ENCODE measurements at places on chromosomes 2 and 18.

DNA sequence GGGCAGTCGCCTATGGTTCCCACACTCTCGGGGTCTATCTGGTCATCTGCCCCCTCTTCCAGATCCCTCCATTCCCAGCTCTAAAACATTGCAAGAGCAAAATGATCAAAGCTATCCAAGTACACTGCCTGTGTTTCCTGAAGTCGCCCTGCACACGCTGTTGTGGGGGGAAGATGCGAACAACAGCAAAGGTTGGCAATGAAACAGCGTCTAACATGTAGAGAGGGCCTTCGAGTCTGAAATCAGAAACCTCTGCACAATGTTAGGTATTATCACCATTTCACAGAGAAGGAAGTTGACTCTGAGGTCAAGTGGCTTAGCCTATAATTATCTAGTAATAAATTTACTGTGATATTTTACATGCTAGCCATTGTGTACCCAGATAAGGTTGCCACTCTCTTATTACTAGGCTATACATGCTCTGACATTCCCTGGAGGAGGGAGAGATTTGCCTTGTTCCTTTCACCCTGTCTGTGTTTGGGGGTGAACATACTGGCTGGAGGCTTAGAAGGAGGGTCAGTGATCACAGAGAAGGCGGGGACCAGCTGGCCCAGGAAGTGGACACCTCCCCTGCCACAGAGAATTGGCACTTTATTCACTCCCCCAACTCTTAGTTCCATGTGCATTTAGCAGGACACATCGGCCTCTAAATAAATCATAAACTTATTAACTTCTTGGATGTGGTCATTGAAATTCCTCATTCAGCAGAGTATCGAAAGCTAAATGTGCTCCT, 36.8 kb downstream of the KCTD1 start:
- peak; percentile 19 for DNase-seq

- no peak for DNase-seq
These were observed 184.2 kb downstream of the NEDD4L start for GRCh38 chr18:58228176-58228575.

DNA sequence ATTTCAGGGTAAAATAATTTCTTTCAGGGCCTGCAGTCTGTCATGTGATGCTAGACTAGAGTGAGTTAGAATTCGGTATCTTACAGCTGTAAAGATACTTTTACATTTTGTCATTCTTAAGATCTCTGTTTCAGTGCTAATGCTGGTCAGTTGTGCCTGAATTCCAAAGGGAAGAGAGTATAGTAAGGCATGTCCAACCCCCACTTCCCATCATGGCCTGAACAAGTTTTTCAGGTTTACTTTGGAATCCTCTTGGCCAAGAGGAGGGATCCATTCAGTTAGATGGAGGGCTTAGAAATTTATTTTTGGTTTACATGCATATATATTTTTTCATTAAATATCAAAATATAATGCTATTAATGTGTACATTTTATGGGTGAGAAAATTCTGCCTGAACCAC, 596.6 kb downstream of the XIRP2 start:
- DNase-seq: no peak

- no peak for DNase-seq
These were observed 26.9 kb upstream of the KIF5C start for GRCh38 chr2:148848146-148848545.

- DNase-seq: no peak
These were observed 679.6 kb downstream of the MBD2 start for GRCh38 chr18:53544917-53545316.

GRCh38 chr2:24708537-24709152, 84.5 kb downstream of the PTRHD1 start:
- DNase-seq: peak; percentile 22

GRCh38 chr18:75869162-75869561, 441.7 kb upstream of the SMIM21 start:
- DNase-seq: no peak

- no peak for DNase-seq
These were observed 15.0 kb upstream of the ZNF407 start for GRCh38 chr18:74582642-74583041.

DNA sequence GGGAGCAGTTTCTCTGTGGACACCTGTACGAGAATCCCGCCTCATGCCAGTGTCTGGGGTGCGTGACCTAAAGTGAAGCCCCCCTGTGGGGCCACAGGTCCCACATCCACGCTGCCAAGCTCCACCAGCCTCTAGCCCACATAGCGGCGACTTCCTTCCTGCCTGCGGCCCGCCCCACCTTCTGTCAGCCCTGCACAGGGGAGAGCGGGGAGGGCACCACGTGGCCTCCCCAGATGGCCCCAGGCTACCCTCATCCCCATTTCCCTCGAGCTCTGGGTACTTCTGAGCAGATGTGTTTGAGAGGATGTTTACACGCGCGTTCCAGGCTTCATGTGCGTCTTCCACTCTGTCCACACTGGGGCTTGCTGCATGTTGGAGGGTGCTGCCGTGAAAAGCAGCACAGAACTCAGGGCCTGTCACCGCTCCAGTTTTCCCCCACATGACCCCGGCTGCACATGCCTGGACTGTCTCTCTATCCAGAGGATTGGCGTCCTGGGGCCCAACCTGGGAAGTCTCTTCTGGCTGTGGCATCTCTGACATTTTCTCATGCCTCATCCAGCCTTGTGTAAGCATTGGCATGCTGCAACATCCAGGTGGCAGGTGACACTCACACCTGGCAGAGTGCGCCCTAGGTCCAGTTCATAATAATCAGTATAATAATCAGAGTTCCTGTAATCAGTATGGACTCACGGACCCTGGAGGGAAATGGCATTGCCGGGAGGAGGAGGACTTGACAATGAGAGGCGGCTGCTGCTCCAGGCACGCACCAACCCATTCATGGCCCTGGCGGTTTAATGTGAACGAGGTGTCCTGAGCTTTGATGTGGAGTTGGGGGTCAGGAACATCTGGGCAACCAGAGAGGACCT, 146.3 kb upstream of the TWIST2 start:
- DNase-seq: no peak

DNA sequence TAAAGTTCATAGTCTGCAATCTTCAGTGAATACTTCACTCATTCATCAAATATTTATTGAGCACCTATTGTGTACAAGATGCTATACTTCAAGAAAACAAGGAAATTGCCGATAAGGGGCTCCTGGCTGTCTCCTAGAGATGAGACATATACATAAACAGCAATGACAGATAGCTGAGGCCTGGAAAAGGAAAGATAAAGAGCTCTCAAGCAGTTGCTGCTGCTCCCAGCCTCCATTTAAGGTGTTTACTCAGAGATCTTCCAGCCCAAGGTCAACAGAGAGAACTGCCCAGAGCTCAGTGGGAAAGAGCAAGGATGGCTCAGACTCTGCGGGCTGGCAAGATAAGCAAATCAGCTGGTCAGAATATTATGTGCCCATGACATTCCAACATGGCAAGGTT, 3.3 kb upstream of the SLC14A2 start:
- DNase-seq: no peak

DNA sequence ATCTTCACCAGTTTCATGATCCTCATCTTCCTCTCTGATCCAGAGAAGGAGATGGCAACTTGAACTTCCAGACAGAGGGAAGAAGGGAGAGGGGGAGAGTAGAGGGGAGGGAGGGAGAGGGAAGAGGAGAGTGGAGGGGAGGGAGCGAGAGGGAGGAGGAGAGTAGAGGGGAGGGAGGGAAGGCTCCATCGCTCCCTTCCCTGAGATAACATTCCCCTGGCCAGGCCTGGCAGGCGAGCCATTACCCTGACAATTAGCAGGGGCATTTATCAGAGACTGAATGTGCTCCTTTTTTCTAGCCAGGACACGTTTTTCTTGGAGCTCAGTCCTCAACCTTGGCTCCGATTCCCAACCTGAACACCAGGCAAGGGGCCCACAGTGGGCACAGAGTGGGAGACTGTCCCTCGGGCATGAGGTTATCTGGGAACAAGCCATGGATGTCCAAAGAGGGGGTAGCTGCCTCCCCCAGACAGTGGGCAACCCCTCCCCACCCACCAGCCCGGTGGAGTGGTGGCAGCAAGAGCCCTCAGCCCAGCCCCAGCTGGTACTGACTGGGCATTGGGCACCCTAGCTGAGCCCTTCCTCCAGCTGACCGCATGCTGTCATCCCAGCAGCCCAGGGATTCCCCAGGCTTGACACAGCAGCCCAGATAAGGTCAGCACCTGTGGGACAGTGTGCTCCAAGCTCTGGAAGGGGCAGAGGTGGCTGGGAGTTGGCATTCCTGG, 81.8 kb downstream of the TNS1 start:
- DNase-seq: peak; percentile 84

- DNase-seq: no peak
These were observed 253.3 kb upstream of the TANK start for GRCh38 chr2:160906878-160907277.

DNA sequence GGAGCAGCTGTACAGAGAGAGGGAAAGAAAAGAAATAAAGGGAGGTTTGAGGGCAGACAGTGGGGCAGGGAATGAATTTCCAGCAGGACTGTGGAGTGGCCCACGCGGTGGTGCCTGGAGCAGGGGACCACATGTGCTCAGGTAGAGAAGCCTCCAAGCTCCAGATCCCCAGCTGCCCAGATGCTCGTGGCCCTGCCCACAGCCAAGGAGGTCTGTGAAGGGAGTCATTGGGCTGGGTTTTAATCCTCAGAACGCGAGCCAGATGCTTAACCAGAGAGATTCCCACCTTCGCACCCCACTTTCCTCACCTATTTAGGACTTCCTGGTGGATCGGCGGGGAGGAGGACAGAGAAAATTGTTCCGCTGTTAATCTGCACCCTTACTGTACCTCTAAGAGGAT, 369.4 kb downstream of the PARD3B start:
- no peak for DNase-seq

- no peak for DNase-seq
These were observed 79.2 kb downstream of the BIN1 start for GRCh38 chr2:127027715-127028114.

GRCh38 chr18:69808399-69808798, 139.3 kb downstream of the CD226 start:
- DNase-seq: no peak

- DNase-seq: no peak
These were observed 19.4 kb upstream of the DNER start for GRCh38 chr2:229733611-229734245.

DNA sequence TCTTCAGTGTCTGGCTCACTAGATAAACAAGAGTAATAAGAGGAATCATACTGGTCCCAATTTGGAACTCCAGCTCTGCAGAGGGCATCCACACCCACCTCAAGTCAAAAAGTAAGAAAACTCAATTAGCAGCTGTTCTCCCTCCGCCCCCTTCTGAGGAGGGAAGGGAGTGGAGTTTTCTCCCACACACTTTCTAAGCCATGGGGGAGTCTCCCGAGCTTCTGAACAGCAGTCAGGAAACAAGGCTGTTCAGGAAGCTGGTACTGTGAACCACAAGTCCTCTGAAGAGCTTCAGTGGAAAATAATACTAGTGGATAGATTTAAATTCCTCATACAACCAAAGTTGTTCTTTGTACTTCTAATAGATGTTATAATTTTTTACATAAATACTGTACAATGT, 32.9 kb upstream of the SPTBN1 start:
- no peak for DNase-seq

Data from lung (tissue), 17 donors.